Esophagus squamous epithelium (tissue), 5 donors: ENCODE measurements at places on chromosomes 12 and 14.

DNA sequence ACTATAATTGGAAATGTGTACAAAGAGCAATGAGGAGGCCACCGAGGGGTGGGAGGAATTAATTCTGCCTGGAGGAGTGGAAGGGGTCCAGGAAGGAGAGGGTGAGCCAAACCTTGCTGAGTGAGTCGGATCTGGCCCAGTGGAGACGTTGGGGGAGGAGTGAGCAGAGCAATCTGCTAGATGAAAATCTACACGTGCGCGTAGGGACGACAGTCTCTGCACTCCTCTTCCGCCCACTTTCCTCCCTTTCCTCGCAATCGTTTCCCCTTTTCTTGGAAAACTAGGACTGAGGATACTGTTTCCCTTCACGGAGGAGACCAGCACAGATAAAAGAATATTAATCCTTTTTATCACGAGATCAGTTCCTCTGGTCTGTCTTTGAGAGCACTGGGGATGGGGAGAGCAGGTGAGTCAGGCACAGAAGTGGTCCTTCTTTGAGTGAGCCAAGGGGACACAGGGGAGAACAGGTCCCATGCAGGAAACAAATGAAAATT, 2.9 kb upstream of the NAB2 start:
- no peak for DNase-seq
- peaks cover 23% of the 10 kb centered on the region for H3K4me1 ChIP-seq
- no peaks in the 10 kb centered on the region for H3K27me3 ChIP-seq
- no peaks in the 10 kb centered on the region for H3K36me3 ChIP-seq
- peak overlapping the region; percentile 85 for H3K4me3 ChIP-seq

- no peak for DNase-seq
- H3K27ac ChIP-seq = no peak overlapping the region
- H3K4me1 ChIP-seq = no peaks in the 10 kb centered on the region
- no peaks in the 10 kb centered on the region for H3K27me3 ChIP-seq
- no peak overlapping the region for H3K4me3 ChIP-seq
- H3K36me3 ChIP-seq = no peaks in the 10 kb centered on the region
Measured at GRCh38 chr14:44782775-44783238, 178.9 kb downstream of the KLHL28 start.

- no peaks in the 10 kb centered on the region for H3K27me3 ChIP-seq
- no peaks in the 10 kb centered on the region for H3K36me3 ChIP-seq
- no peak overlapping the region for H3K27ac ChIP-seq
- H3K4me3 ChIP-seq = no peak overlapping the region
Measured at GRCh38 chr12:38137287-38137686, 179.3 kb upstream of the ALG10B start.

- H3K4me3 ChIP-seq = no peak overlapping the region
- no peaks in the 10 kb centered on the region for H3K4me1 ChIP-seq
- no peak for DNase-seq
- H3K27ac ChIP-seq = no peak overlapping the region
- H3K36me3 ChIP-seq = no peaks in the 10 kb centered on the region
- H3K27me3 ChIP-seq = no peaks in the 10 kb centered on the region
Measured at GRCh38 chr14:76314521-76315034, 61.4 kb upstream of the ESRRB start.

DNA sequence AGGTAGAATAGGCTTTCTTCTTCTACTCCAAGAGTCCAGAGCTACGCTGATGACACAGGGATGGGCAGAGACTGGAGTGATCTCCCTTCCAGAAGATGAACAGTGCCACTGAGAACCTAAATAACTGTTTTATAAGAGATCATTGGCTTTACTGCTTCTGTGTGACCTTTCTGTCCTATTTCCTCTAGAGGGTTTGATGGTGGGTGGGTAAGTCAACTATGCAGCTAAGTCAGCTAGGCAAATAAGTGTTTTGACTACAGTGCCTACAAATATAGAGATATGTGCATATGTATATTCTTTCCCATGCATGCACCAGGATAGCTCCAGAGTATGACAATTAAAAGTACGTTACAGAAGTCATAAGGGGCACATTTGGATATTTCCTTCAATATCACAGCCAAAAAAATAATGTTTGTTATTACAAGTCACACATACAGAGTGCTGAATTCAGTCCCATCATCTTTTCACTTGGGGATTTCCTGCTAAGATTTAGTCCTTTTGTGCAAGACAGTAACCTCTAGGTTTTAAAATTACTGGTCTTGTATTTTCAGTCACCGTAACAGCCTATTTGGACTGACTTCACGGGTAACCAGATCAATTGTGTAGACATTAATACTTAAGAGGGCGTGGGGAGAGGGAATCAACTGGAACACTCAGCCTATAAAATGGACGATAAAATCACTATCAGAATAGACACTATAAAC, 412.6 kb upstream of the SOX5 start:
- no peak for DNase-seq
- no peaks in the 10 kb centered on the region for H3K36me3 ChIP-seq
- no peaks in the 10 kb centered on the region for H3K4me1 ChIP-seq
- no peak overlapping the region for H3K27ac ChIP-seq

DNA sequence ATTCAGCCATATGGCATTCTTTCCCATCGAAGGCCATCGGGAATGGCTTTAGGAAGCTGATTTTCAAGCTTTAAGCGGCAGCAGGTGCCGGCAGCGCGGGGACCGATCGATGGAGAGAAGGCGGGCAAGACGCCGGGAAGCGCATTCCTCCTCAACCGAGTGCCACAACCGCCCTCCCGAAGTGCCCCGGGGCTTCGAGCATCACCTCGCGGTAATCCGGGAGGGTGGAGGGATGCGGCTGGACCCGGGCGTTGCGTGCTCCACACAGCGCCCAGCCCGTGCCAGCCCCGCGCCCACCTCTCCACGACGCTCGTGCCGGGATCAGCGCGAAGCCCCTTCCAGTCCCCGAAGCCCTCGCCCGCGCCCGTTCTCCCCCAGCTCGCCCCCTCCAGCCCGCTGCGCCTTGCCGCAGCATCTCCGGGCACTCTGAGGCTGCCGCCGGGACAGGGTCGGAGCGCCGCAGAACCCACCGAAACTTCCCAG, 3.2 kb downstream of the USP44 start:
- DNase-seq = no peak
- no peaks in the 10 kb centered on the region for H3K36me3 ChIP-seq

GRCh38 chr14:51996148-51996746, 6.9 kb downstream of the RTRAF start:
- H3K27ac ChIP-seq = no peak overlapping the region
- no peaks in the 10 kb centered on the region for H3K27me3 ChIP-seq
- no peak overlapping the region for H3K4me3 ChIP-seq
- no peaks in the 10 kb centered on the region for H3K4me1 ChIP-seq
- no peaks in the 10 kb centered on the region for H3K36me3 ChIP-seq
- no peak for DNase-seq

DNA sequence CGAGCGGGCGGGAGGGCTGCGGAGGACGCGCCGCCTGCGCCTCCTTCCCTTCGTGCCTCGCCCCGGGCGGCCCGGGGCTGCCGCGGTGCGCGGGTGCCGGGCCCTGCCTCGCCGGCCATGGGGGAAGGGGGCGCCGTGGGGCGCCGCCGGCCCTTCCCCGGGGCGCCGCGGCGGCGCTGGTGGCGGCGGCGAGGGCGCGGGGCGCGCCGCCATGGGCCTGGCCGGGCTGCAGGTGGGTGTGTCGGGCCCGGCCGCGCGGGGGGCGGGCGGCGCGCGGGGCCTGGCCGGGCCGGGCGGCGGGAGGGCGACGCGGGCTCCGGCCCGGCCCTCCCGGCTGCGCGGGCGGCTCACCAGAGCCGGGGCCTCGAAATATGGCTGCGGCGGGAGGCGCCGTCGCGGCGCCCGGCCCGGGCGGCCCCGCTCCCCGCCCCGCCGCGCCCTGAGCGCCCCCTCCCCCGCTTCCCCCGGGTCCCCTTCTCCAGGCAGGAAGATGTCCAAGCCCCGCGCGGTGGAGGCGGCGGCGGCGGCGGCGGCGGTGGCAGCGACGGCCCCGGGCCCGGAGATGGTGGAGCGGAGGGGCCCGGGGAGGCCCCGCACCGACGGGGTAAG, 5.1 kb downstream of the KMT5A start:
- peaks cover 77% of the 10 kb centered on the region for H3K4me1 ChIP-seq
- no peaks in the 10 kb centered on the region for H3K27me3 ChIP-seq
- no peak for DNase-seq
- peak overlapping the region; percentile 72 for H3K4me3 ChIP-seq

- H3K4me3 ChIP-seq = no peak overlapping the region
- DNase-seq = no peak
- H3K27ac ChIP-seq = no peak overlapping the region
- no peaks in the 10 kb centered on the region for H3K36me3 ChIP-seq
- H3K4me1 ChIP-seq = peaks cover 11% of the 10 kb centered on the region
Measured at GRCh38 chr12:3261782-3262359, 184.7 kb downstream of the TSPAN9 start.

GRCh38 chr12:5612556-5613410, 180.9 kb downstream of the NTF3 start:
- H3K4me1 ChIP-seq = no peaks in the 10 kb centered on the region
- DNase-seq = no peak
- no peak overlapping the region for H3K27ac ChIP-seq

GRCh38 chr12:88884600-88884999, 304.3 kb upstream of the KITLG start:
- no peak overlapping the region for H3K27ac ChIP-seq
- H3K4me1 ChIP-seq = no peaks in the 10 kb centered on the region
- DNase-seq = no peak
- H3K4me3 ChIP-seq = no peak overlapping the region
- no peaks in the 10 kb centered on the region for H3K36me3 ChIP-seq

DNA sequence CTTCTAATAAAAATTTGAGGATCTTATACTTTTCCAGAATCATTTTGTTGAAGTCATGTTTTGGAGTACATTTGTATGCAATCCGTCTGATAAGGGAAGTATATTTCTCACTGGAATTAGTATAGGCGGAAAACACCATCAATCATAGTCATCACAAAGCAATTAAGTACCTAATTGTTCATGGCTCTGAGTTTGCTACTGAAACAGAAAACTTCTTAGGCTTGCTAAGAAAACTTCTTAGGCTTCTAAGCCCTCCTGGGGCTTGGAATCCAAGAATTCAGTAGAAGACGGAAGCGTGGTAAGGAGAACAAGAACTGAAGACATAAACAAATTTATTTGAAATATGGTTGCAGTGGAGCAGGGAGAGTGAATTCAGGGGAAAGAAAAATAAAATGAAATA, 636.3 kb downstream of the DIO2 start:
- H3K27me3 ChIP-seq = no peaks in the 10 kb centered on the region
- no peak overlapping the region for H3K27ac ChIP-seq
- H3K4me1 ChIP-seq = no peaks in the 10 kb centered on the region
- DNase-seq = no peak
- no peaks in the 10 kb centered on the region for H3K36me3 ChIP-seq
- no peak overlapping the region for H3K4me3 ChIP-seq

DNA sequence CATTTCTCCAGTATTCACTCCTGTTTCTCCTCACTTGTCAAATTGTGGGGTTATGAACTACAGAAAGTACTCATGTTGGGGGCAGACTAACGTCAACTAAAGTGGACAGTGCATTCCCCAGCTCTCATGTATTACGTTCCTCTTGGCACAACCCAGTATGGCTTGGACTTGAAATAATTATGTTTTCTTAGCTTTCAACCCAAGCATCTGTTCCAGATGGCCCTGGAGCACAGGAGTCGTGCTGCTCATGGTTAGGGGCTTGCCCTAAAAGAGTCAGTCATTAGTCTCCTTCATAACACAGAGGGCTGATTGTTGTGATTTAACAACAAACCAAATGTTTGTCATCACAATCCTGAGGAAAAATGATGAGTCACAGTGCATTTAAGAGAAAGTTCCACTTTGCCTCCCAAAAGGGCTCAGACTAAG, 154.4 kb downstream of the RPAP3 start:
- H3K36me3 ChIP-seq = no peaks in the 10 kb centered on the region
- H3K4me1 ChIP-seq = no peaks in the 10 kb centered on the region
- no peaks in the 10 kb centered on the region for H3K27me3 ChIP-seq
- DNase-seq = no peak
- H3K27ac ChIP-seq = no peak overlapping the region

- H3K27ac ChIP-seq = no peak overlapping the region
- H3K4me3 ChIP-seq = no peak overlapping the region
- H3K36me3 ChIP-seq = no peaks in the 10 kb centered on the region
- peaks cover 6% of the 10 kb centered on the region for H3K4me1 ChIP-seq
- H3K27me3 ChIP-seq = no peaks in the 10 kb centered on the region
Measured at GRCh38 chr14:53412819-53413675, 259.9 kb upstream of the DDHD1 start.

GRCh38 chr12:125205386-125205785, 140.2 kb downstream of the AACS start:
- H3K36me3 ChIP-seq = no peaks in the 10 kb centered on the region
- DNase-seq = no peak
- no peaks in the 10 kb centered on the region for H3K4me1 ChIP-seq
- no peak overlapping the region for H3K4me3 ChIP-seq
- H3K27ac ChIP-seq = no peak overlapping the region

DNA sequence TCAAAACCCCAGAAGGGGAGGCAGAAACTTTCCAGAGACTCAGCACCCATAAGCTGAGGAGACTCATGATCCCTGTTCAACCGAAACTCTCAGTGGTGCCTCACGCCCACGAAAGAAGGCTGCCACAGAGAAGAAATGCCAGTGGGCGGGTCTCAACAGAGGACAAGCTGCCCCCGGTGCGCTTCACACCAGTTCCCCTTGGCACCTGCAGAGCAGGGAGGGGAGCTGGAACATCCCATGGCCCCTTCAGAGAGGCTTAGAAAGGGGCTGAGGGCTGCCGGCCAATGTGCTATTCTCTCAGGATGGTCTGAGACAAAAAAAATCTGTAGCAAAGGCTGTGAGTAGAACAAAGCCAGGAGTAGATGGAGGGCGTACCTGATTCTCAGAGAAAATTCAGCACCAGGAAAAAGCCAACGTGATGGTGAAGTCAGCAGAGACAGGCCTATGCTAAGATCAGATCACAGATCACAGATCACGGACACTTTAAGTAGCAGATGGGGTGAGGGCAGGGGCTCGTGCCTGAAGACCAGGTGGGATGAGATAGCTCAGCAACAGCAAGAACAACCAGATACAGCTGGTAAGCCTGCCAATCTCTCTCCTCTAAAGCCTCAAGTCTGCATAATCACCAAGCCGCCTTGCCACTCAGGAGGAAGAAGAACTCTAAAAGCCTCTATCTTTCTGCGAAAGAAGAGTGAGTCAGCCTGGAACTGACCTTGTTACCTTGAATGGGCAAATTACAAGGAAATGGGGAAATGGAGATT, 206.4 kb upstream of the GRIP1 start:
- no peak overlapping the region for H3K4me3 ChIP-seq
- H3K36me3 ChIP-seq = no peaks in the 10 kb centered on the region
- no peak overlapping the region for H3K27ac ChIP-seq
- no peaks in the 10 kb centered on the region for H3K4me1 ChIP-seq
